Left cardiac atrium (tissue), 4 donors: ENCODE measurements at places on chromosomes 13 and 19. TPM values are rescaled to one million over a fixed set of nuclear protein-coding genes. Genes with fewer than 3 reads are reported as not detected.

DNA sequence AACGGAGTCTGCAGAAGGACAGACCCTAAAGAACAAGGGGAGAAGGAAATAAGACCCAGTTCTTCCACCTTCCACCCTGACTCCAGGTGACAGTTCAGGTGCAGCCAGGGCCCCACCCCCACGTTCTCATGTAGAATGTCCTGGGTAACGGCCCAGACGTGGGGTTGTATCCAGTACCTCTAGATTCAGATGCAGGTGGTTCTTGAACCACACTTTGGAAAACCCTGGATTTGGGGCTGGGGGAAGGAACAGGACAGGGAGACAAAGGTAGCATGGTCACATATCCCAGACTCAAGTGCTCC lies 2.2 kb downstream of the DMPK start:
- DNase-seq: no peak

DNA sequence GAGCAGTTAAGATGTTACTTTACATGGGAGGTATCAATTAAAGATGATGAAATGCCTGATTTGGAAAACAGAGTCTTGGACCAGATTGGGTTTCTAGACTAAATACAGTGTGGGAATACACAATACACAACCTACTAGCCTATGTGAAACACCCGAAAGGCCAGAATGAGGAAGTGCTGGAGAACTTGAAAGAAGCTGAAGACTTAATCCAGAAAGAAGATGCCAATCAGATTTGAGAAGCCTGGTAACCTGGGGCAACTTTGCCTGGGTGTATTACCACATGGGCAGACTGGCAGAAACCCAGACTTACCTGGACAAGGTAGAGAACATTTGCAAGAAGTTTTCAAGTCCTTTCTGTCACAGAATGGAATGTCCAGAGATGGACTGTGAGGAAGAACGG lies 43.2 kb downstream of the N4BP2L1 start:
- DNase-seq: no peak

GRCh38 chr19:19613506-19613905 lies 5.0 kb downstream of the PBX4 start:
- no peak for DNase-seq

DNA sequence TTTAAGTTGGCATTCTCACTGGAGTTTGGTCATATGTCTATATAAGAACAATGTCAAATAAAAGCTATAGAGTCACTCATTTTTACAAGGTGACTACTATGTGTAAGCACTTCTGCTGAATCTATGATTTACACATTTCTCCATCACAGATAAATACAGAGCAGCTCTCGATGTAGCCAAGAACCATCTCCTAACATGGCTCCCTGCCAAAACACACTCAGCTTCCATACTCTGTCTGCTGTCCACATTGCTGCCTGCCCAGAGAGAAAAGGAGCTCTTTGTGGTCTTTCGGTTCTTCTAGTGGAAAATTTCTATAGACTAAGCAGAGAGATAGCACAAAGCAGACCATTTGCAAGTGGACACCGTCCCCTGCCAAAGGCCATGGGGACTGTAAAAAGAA lies 190.9 kb upstream of the KLF12 start:
- DNase-seq: no peak

The PTH2 gene
- not detected for total RNA-seq
